Suppressor macrophage (primary cell): ENCODE measurements at places on chromosomes 3 and 15.

- no peak for DNase-seq
Observed at GRCh38 chr3:111956995-111957734, 21.7 kb upstream of the ABHD10 start.

- DNase-seq = peak; percentile 7
Observed at GRCh38 chr3:151085889-151086483, 522 bp downstream of the MED12L start.

DNA sequence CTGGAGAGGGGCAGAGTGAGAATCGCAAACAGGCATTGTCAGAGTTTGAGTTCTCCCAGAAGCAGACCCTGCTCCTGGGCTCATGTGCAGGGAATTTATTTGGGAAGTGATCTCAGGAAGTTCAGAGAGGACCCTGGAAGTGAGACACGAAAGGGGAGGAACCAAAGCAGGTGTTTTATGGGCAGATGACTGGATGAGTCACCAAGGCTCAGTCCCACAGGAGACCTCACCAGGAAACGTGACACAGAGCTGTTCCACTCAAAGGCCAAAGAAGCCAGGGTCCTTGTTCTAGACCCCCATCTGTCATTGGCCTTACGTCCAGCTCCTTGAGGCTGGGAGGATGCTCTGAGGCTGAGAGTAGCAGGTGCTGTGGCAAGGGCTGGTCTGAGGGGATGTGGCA lies 43.4 kb upstream of the SEC22A start:
- DNase-seq = no peak

DNA sequence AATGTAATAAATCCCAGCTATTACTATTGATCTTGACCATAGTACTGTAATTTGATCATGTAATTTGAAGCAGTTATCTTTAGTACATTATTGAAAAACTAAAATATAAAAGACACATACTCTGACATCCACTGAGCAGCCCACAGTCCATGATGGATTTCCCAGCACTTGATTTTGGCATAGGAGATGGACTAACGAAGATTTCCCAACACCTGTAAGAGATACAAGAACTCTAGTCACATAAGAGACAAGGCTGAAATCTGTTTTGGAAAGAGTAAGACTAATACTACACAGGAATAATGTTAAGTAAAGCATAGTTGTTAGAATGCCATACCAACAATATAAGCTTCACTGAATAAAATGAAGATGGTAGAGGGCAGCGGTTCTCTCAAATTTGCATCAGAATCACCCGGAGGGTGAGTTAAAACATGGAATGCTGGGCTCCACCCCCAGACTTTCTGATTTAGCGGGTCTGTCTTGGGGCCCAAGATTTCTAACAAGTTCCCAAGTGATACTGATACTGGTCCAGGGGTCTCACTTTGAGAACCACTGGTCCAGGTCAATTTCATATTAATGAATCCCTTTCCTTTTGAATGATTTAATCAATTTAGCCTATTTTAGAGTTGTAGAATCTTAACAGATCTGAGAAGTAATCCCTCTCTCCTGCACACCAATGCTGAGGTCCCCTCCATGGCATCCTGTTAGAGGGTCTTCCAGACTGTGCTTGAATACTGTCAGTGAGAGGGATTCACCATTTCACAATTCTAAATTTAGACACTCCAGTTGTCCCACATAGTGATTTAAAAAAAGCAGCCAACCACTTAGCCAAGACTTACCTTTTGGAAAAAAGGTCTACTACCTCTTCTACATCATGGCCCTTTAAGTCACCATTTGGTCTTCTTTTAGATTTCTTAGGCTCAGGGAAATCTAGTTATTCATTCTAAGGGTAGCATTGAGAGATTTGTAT lies 11.5 kb downstream of the RABL3 start:
- no peak for DNase-seq

DNA sequence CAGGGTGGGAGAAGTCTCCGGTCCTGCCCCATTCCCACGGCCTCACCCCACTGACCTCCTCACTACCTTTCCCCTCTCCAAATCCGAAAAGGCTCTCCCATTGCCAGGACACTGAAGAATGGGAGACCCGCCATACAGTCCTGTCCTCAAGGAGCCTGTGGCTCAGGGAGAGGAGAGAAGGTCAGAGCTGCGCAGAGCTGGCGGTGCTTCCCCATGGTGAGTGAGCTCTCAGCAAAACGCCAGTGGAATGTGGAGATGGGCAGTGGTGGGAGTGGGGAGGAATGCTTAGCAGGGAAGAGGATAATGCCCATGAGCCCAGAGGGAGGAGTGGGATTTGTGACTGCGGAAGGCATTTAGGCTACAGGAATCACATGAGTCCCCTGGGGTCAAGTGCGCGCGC lies 20.1 kb downstream of the FAM43A start:
- DNase-seq = no peak

- DNase-seq = no peak
Observed at GRCh38 chr3:155130001-155130400, 49.9 kb downstream of the MME start.

DNA sequence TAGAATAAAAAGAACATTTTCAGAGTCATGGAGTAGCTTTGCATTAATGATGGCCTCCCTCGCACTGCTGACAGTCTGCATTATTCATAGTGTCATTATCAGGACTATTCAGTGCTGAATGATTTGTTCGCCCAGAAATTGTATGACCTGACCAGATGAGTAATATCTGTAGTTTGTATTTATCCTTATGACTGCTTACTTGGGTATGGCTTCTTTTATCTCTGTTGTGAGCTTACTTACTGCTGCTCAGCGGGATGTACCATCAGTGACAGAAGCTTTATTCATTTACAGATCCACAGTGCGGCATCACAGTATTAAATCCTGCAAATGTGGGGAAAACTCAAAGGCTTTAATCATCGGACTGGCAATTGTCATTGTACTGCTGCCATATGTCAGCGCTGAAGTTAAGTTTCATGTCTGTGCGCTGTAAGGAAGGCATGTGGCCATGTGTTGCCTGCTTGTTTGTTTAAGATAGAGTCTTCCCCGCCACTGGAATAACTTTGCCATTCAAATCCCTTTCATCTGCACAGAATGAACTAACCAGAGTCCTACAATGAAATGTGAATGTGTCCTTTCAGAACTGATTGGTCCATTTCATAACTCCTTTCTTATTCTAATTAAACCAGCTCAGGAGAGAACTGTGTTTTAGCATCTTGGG lies 262.2 kb downstream of the CHL1 start:
- no peak for DNase-seq

DNA sequence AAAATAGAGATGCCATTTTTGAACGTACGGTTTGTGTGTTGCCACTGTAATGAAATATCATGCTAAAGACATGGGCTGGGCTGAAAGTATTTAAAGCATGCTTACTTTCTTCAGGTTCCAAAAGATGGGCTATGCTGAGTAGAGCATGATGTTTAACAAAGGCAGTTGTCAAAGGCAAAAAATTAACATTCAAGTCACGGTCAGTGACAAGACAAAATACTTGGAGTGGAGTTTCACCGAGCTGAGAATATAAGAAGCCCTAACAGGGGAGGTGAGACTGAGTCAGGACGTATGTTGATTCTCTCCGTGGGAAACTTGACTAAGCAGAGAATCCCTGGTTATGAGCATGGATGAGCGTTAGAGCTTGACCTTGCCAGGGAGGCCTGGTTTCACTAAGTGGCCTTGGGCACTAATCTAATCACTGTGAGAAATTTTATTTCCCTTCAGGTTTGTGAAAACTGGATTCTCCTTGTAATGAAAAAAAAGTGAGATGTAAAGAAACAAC lies 218.2 kb upstream of the ADAMTS9 start:
- DNase-seq = no peak

DNA sequence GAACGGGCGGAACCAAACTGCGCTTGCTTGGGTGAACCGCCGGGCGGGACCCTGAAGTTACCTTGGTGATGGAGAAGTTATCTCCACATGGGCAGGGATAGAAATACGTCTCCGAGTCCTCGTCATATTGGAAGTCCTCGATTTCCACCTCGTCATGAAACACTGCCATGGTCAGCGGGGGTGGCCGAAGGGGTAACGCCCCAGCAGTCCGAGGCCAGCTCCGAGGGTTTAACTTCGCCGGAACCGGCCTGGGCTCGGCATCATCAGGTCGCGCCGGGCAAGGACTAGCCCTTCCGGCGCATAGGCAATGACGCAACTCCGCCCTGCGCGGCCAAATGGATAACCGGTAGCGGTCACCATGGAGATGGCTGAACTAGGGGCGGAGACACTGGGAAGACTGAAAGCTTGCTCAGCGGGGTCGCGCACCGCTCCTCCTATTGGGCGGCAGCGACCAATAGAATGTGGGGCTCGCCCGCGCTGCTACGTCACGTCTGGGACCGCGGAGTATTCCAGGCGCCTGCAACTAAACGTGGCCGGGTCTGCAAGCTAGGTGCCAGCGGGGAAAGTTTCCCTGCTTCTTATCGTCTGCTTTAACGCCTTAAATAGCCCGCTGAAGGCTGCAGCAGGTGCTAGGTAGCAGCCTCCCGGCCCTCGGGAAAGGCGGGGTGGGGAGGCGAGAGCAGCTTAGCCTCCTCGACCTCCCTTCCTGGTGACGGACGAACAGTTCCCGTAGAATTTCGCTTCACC lies at the start of the genes DPH3 and OXNAD1:
Gene DPH3, minus strand, starts transcription at position 236 of the 747 bp plus-strand sequence. Its CDS starts 67 bp downstream, at position 169.
Gene OXNAD1, plus strand, starts transcription at position 505 of the 747 bp plus-strand sequence. CDS start 5,741 bp downstream, outside the sequence.
- DNase-seq = peak; percentile 100

DNA sequence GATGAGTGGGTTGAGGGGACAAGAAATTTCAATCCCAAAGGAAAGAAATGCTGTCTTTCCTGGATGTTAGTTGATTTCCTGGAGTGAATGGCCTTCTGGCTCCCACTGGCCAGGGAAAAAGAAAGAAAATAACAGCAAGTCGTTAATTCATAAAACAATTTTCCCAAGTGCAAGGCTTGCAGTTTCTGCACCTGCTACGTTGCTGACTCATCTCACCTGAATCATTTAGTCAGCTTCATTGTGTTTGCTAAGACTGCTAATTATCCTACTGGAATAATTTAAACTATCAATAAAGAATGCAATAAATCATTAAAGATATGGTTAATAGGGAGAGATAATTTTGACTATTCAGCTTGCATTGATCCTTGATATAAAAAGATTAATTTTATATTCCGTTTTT lies 387.6 kb downstream of the ROBO2 start:
- no peak for DNase-seq

GRCh38 chr3:197495999-197496745 lies 59.6 kb downstream of the BDH1 start:
- DNase-seq = no peak

GRCh38 chr3:48991851-48992545 lies 2.0 kb downstream of the P4HTM start:
- DNase-seq = peak; percentile 14

DNA sequence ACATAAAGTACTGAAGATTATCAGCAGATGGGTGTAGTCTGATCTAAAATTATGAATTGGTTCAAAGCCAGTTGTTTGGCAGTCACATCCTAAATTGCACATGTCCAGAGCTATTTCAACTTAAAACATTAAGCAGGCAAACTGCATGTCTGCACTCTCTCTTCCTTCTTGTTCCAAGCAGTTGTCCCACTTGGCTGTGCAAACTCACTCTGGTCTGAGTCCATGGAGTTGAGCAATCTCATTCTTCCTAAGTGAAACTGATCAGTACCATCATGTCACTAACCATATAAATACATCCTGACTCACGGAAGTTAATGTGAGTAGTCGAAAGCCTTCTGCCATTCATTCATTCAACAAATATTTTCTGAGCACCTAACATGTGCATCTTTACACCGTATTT lies 353.0 kb downstream of the ROBO1 start:
- DNase-seq = no peak
